Activated naive CD4-positive, alpha-beta T cell (primary cell): ENCODE measurements at places on chromosomes 11 and 22.

DNA sequence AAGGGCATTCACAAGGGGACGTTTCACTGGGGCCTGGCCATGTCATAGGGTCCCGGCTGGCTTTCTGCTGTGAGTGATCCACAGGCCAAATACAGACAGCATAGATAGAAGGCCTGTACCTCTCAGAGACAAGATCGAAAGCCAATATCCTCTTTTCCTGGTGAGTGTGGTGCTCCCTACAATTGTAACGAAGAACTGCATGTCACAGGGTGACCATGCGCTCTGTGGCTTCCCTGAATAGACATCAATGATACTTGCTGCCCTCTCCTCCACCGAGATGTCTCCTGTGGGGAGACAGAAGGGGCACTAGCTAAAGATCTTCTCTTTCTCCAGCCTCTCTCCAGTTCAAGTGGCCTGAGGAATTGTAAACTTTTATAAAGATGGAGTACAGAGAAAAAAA, 226.1 kb upstream of the POU2AF2 start:
- DNase-seq, result no peak

DNA sequence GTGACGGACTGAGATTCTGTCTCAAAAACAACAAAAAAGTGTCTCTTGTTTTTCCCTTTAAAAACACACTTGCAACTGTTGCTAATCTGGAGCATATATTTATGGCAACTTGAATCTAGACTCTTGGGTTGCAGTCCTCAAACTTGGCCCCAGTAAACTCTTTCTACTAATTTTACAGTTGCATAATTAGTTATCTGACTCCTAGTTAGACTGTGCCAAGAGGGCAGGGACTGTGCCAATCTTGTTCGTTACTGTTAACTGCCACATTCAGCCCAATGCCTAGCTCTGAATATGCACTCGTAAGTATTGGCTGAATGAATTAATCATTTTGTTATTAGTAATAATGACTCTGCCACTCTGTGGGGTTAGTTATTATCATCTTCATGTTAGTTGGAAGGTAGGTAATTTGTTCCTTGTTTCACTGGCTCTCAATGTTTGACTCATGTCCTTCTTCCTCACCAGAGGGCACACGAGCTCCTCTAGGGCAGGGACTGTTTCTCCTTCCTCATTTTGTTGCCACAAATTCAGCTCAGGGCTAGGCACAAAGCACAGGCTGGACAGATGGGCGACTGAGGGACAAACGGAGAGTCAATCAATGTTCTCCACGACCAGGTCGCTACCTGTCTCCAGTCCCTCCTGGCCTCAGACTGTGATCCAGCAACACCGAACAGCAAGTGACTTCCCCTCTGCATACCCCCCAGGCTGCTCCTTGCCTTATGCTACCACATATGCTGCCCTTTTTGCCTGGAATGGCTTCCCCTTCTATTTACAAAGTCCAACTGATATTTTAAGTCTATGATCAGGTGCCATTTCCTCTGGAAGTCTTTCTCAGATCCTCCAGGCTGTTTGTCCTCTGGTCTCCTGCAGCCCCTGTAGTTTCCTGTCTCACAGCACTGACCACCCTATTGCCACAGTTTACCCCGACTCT, 9.0 kb downstream of the CLPB start:
- DNase-seq, result no peak

DNA sequence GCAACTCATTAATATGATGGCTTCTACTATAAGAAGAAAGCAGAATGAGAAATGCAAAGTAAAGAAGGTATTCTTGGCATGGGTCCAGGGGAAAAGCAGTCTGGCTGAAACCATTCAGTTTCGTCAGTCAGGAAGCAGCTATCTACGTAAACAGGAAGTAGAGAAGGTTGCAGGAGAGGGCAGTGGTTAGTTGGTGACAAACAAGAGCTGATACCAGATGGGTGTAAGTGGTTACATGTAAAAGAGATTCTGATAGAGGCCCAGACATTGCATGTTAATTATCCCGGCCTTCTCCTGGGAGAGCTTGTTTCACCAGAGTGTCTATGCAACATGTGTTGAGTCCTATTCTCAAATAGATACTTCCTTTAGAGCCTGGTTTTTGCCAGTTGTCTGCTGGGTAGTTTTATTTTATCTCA, 58.4 kb upstream of the PSMA1 start:
- DNase-seq, result peak; percentile 8

DNA sequence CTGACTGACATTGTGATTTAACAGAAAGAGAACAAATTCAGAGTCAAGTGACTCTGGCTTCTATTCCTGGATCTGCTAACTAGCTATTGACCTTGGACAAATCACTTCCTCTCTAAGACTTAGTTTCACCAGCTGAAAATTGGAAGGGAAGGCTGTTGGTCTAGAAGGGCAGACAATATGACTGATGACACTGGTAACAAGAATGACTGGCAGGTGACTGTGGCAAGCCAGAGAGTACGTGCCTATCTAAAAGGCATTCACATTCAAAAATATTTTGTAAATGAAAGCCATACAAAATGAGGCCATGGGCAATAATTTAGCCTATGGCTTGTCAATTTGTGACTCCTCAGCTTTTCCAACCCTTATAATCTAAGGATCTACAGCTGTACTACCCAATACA, 23.5 kb downstream of the SERGEF start:
- DNase-seq, result no peak

DNA sequence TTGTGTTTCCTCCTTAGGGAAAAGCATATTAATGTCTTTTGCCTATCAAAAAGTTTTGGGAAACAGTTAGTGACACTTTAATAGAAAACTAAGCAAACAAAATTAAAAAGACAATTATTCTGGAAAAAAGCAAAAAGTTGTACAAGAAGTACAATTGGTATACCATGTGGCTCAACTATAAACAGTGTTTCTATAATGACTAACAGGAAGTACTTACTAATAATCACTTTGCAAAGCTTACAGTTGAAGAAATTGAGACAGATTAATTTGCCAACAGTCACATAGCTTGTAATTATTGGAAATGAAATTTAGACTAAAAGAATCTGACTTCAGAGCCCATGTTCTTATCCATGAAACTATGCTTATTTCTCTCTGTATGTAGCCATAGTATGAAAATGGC, 24.7 kb downstream of the PPME1 start:
- no peak for DNase-seq

DNA sequence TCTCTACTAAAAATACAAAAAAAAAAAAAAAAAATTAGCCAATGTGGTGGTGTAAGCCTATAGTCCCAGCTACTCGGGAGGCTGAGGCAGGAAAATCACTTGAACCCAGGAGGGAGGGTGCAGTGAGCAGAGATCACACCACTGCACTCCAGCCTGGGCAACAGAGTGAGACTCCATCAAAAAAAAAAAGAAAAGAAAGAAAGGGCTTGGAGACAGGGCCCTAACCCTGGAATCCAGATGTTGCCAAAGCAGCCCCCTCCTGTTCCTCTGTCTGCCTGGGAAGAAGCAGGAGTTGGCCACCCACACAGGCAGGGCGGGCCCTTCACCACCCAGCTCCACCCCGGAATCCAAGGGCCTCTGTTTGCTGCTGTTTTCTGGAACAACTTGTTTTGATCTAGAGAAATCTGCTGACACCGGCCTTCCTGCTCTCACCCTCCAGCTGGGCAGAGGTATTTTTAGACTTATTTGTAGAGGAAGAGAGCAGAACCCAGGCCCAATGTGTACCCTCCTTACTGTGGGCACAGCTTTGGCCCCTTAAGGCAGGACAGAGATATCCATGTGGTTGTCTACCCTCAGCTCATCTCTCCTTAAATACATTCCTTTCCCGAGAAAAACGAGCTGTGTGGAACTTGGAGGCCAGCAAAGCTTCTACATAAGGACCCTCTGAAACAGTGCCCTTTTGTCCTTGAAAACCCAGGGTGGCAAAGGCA, 2.7 kb upstream of the NEAT1 start:
- peak; percentile 48 for DNase-seq

DNA sequence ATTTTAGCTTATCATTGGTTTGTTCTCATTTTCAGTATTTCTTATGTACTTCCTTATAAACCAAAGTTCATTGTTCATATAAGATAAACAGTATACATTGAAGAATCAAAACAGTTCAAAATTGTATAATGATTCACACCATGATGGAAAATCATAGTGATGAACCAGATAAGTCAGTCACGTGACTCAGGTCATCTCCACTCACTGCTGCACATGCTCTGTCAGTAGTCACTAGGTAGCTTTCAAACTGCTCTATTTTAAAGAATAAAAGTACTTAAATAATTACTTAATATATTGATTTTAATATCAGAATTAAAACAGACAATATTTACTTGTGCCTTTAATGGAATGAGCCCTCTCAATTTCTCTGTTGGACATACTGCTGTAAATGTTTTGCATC, 37.5 kb downstream of the PDHX start:
- no peak for DNase-seq
